ENCODE measurements at places on chromosomes 1 and 21. TPM values are rescaled to one million over a fixed set of nuclear protein-coding genes. Genes with fewer than 3 reads are reported as not detected.

CD34 gene
- total RNA-seq: not detected

TBX15 gene
- not detected for total RNA-seq

SAMD11 gene
- total RNA-seq: not detected

DMBX1 gene
- not detected for total RNA-seq

AVPR1B gene
- total RNA-seq: not detected

MYOC gene
- not detected for total RNA-seq

TRIM17 gene
- total RNA-seq: 1.4 TPM

UBE2J2 gene
- total RNA-seq: 99.5 TPM

TSPEAR gene
- total RNA-seq: not detected

CCDC17 gene
- 2.8 TPM for total RNA-seq

AXDND1 gene
- total RNA-seq: not detected

TRAPPC3 gene
- 74.2 TPM for total RNA-seq

TMEM51 gene
- total RNA-seq: not detected

SLC19A1 gene
- 105 TPM for total RNA-seq

AADACL4 gene
- total RNA-seq: not detected

LCE1B gene
- total RNA-seq: not detected

TMPRSS15 gene
- total RNA-seq: not detected

MAD2L2 gene
- total RNA-seq: 81.8 TPM

SH3BP5L gene
- 29.0 TPM for total RNA-seq

KRTAP10-9 gene
- total RNA-seq: not detected

TRIM46 gene
- 10.2 TPM for total RNA-seq

CLCA1 gene
- total RNA-seq: not detected

GNG4 gene
- total RNA-seq: 109 TPM

NTMT2 gene
- not detected for total RNA-seq

ALG14 gene
- total RNA-seq: 2.4 TPM

ASCL5 gene
- not detected for total RNA-seq

ELF3 gene
- 0.59 TPM for total RNA-seq

FAAH gene
- total RNA-seq: 5.0 TPM

PIK3CD gene
- 287 TPM for total RNA-seq

MTARC2 gene
- not detected for total RNA-seq

KIF21B gene
- 52.0 TPM for total RNA-seq

TCHH gene
- not detected for total RNA-seq

NCMAP gene
- not detected for total RNA-seq

B3GALT2 gene
- total RNA-seq: 0.13 TPM

F3 gene
- 0.16 TPM for total RNA-seq

PTAFR gene
- total RNA-seq: 0.24 TPM

RNU1-3 gene
- 3,041 TPM for total RNA-seq

FCGR3B gene
- total RNA-seq: not detected
